ENCODE measurements at places on chromosomes 1 and 21. TPM values are rescaled to one million over a fixed set of nuclear protein-coding genes. Genes with fewer than 3 reads are reported as not detected.

The C8B gene
- total RNA-seq: not detected

The FCRL5 gene
- 0.11 TPM for total RNA-seq

The PDZK1 gene
- 0.37 TPM for total RNA-seq

The CYP2J2 gene
- total RNA-seq: 14.2 TPM

The GCSAML gene
- total RNA-seq: 1.1 TPM

The ELF3 gene
- total RNA-seq: 123 TPM

The KCNT2 gene
- 31.2 TPM for total RNA-seq

The EPHB2 gene
- total RNA-seq: 16.2 TPM

The PGBD5 gene
- 2.5 TPM for total RNA-seq

The SERPINC1 gene
- not detected for total RNA-seq

The KCNK1 gene
- total RNA-seq: 7.2 TPM

The THEM5 gene
- not detected for total RNA-seq

The RIPK4 gene
- total RNA-seq: 8.8 TPM

The RAVER2 gene
- total RNA-seq: 25.7 TPM

The RXRG gene
- total RNA-seq: 4.5 TPM

The KISS1 gene
- total RNA-seq: not detected

The STIL gene
- 13.0 TPM for total RNA-seq

The SH2D5 gene
- total RNA-seq: not detected

The CALML6 gene
- 0.37 TPM for total RNA-seq

The IRF6 gene
- 25.0 TPM for total RNA-seq

The CASQ2 gene
- total RNA-seq: 75.2 TPM

The KMO gene
- total RNA-seq: 0.37 TPM

The VPS72 gene
- total RNA-seq: 32.1 TPM

The UBASH3A gene
- 0.32 TPM for total RNA-seq

The SLC1A7 gene
- not detected for total RNA-seq

The IGFN1 gene
- total RNA-seq: 0.69 TPM

The NKAIN1 gene
- total RNA-seq: 1.1 TPM

The DDX20 gene
- total RNA-seq: 18.9 TPM

The HFM1 gene
- 27.5 TPM for total RNA-seq
